ENCODE measurements at places on chromosomes 11 and 22.

DNA sequence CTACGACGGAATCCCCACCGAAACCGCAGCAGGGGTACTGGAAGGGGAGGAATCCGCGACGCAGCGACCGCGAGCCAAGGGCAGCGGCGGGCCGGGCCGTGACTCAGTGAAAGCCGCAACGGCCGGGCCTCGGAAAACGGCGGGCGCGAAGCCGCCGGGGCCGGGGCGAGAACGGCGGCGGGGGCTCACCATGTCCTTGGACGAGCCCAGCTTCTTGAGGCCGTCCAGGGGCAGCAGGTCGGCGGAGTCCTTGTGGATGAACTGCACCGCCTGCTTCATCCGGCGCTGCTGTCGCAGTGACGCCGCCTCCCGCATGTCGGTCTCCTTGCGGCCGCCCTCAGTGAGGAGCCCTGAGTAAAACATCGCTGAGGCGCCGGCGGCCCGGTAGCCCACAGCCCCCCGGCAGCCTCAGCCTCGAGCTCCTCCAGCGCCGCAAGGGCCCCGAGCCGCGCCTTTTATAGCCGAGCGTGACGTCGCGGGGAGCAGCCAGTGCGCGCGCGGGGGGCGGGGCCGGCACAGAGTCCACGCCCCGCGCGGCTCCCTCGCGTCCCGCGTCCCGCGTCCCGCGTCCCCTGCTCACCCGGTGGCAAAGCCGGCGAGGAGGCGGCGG, at the start of gene NRIP3:
TSS of gene NRIP3 (minus strand) at position 429 of the 610 bp plus-strand sequence. CDS start at position 363, 66 bp downstream.
- peak; percentile 83 for DNase-seq

- peak; percentile 48 for DNase-seq
Observed at GRCh38 chr11:82229341-82229740, 504.3 kb downstream of the FAM181B start.

GRCh38 chr11:115911613-115912346, 407.6 kb upstream of the CADM1 start:
- DNase-seq = no peak

DNA sequence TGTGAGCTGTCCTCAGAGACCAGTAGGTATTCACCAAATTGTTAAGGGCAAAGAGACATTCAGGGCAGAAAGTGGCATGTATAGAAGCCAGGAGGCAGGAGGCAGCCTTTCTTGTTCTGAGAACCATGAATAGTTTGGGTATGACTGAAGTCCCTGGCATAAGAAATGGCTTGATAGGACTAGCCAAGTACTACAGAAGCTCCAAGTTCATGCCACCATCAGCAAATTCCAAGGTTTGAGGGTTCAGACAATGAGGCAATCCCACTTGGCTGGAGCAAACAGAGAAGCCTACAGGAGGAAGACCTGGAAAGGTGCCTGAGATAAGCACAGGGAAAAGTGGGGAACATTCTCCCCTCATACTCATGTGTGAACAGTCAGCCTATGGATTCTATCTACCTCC, 25.8 kb downstream of the XRRA1 start:
- no peak for DNase-seq

- DNase-seq = no peak
Observed at GRCh38 chr11:125369808-125370207, 126.3 kb downstream of the FEZ1 start.

GRCh38 chr22:40203572-40203971, 25.8 kb downstream of the TNRC6B start:
- no peak for DNase-seq

GRCh38 chr22:49531368-49531791, 296.3 kb downstream of the BRD1 start:
- DNase-seq = no peak

DNA sequence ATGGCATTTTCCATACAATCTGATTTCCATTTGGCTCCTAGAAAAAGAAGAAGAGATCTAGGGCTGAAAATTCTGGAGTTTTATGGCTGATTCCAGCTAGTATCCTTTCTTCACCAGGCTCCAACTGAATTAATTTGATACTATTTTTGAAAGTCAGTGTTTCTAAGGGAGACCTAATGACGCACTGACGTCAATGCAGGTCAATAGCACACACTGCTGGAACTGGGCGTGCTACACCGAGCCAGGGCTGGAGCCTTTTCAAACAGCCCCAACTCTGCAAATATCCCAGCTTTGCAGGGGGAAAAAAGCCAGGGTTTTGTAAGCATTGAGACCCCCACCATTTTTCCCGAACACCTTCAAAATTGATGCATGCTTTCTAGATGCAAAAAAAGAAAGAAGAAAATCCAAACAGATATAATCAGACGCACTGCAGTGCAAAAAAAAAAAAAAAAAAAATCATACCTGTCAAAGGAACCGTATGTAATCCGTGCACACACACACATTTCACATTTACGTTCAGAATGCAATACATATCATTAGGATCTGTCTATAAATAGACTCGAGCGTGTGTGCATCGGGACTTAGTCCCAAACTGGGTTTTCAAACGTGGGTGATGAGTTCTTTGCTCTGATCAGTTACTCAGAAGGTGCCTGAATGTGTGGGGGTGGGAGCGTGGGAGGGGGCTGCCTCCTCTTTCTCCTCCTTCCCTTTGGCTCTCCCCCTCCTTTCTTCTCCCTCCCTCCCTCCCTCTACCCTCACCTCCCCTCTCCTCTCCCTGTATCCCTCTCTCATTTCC, 124.5 kb upstream of the HSD17B12 start:
- DNase-seq = no peak

DNA sequence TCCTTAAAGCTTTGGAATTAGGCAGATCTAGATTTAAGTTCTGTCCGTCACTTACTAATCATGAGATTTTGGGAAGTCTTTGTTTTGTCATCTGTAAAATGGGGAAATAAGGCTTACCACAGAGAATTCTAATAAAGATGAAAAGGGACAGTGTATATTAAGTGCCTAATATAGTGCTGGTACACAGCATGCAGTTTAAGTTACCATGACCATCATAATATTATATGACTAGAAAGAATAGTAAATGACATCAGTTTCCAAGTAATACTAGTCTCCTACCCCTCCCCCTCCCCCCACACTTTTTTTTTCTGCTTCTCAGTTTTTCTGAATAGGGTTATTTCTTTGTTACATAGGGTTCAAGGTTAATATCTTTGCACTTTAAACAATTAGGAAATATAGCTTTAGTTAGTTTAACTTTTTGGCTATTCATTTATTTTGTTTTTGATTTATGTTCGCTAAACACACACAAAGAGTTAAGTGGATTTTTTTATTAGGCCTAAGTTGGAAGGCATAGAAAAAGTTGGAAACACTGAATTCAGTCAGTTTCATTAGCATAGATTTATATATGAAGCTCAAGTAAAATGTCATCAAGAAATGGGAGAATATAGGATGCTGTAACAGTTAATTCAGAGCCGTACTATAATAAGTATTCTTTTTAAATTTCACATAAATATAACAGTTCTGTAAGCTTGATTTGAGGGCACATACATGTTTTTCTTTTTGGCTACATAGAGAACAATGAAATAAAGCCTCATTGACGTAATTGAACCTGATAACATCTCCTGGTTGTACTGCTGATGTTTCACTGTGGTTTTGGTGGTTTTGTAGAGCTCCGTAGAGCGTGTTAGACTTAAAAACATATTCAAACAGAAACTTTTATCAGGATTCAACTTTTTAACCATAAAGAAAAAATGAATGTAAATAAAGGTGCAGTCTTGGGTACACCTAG, 121.2 kb downstream of the PDE3B start:
- DNase-seq = peak; percentile 82

DNA sequence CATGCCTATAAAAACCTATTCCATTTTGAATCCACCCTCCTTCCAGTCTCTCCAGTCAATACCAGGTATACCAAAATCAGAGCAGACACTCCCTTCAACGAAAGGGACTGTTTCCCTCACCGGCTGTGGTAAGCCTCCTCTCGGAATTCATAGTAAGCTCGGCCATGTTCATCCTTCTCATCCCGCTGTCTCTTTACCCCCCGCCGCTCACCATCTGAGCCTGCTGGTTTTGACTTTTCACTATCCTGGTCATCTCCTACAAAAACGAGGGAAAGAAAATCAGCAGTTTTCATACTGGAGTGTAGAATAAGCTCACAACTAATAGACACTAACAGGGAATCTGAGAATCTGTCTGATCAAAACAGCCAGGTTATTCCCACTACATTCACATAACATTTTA, 3.1 kb downstream of the HNRNPUL2 start:
- DNase-seq = no peak

DNA sequence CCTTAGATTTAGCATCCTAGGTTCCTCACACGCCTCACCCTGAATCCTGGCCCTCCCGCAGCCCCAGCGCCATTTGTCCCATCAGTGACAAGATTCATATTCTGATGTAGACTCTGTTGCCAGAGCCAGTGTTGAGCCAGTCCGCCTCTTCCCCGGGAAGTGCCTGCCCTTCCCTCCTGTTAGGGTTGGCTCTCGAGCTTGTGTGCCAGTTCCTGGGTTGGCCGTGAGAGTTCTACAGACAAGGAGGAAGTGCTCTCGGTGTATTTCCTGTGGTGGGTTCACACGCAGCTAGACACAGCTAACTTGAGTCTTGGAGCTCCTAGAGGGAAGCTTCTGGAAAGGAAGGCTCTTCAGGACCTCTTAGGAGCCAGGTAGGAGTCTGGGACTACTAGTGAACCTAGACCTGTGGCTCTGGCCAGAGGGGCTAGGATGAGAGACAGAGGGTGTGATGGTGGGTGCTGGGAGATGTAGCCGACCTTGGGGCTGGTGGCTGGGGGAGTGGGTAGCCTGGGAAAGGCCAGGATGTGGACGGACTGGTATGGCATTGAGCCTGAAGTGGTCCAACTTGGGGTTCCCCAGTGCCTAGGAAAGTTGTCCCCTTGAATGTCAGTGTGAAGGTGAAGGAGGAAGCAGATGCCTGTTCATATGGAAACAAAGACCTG, at the start of gene IL18BP:
TSS of gene IL18BP (plus strand) at position 261 of the 662 bp plus-strand sequence. CDS start 1,076 bp downstream, outside the sequence.
- DNase-seq = peak; percentile 55

- peak; percentile 47 for DNase-seq
Observed at GRCh38 chr22:44204739-44205515, 24.2 kb downstream of the PARVG start.

- no peak for DNase-seq
Observed at GRCh38 chr11:67418476-67419281, 3.2 kb downstream of the CARNS1 start.

DNA sequence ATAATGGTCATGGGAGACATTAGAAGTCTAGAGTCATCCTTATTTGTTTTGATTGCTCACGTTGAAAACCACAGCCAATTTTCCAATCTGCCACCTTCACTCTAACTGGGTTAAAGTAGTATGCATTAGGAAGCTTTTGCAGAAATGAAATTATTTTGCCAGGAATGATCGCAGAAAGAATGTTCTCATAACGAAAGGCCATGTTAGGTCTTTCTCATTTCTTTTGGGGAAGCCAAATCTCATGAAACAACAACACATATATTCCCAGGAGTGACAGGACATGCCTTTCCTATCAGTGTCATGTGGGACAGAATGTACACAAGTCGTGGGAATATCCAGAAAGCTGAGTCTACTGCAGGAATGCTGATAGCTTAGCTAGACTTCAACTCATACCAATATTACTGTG, 386.3 kb downstream of the AASDHPPT start:
- DNase-seq = no peak

GRCh38 chr11:68021167-68021787, 9.2 kb upstream of the NDUFS8 start:
- no peak for DNase-seq

GRCh38 chr11:71927820-71928736, at the start of gene XNDC1N:
Gene XNDC1N, minus strand, starts transcription at chr11:71928594. Its CDS starts 5,241 bp downstream, at chr11:71923353.
- DNase-seq = peak; percentile 92

DNA sequence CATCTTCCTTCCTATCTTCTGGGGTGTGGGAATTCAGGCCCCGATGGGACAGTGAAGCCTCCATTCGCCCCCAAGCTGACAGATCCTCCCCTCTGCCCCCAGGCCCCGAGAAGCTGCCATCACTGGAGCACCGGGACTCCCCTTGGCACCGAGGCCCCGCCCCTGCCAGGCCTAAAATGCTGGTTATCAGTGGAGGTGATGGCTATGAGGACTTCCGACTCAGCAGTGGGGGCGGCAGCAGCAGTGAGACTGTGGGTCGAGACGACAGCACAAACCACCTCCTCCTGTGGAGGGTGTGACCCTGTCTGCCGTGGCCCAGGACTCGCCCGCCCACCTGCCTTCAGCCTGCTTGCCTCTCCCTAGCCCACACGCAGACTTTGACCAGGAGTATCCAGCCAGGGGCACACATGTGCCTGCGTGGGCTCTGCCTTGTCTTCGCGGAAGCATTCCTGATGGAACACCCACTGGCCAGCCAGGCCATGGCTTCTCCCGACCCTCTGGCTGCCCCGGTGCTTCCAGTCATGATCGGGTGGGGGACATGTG, 8.6 kb upstream of the RELT start:
- DNase-seq = no peak

DNA sequence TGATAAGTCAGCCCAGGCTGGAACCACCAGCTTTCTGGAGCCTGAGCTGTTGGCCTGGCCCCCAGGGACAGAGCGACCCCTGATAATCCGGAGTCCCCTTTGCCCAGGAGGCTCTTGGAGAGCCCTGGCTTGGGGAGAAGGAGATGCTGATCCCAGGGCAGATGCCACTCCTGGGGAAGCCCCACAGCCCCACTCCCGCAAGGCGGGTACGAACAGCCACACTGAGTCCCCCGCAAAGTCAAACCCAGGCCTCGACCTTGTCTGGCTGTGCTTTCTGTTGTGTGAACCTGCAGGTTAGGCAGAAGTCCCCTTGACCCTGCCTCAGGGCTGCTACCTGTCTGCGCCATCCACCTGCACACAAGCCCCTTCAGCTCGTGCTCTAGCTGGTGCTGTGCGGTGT, 108.0 kb downstream of the KCNQ1OT1 start:
- DNase-seq = no peak

GRCh38 chr22:26322179-26322905, 106.7 kb upstream of the ASPHD2 start:
- DNase-seq = no peak

- DNase-seq = no peak
Observed at GRCh38 chr11:114614127-114614720, 18.6 kb upstream of the NXPE4 start.

DNA sequence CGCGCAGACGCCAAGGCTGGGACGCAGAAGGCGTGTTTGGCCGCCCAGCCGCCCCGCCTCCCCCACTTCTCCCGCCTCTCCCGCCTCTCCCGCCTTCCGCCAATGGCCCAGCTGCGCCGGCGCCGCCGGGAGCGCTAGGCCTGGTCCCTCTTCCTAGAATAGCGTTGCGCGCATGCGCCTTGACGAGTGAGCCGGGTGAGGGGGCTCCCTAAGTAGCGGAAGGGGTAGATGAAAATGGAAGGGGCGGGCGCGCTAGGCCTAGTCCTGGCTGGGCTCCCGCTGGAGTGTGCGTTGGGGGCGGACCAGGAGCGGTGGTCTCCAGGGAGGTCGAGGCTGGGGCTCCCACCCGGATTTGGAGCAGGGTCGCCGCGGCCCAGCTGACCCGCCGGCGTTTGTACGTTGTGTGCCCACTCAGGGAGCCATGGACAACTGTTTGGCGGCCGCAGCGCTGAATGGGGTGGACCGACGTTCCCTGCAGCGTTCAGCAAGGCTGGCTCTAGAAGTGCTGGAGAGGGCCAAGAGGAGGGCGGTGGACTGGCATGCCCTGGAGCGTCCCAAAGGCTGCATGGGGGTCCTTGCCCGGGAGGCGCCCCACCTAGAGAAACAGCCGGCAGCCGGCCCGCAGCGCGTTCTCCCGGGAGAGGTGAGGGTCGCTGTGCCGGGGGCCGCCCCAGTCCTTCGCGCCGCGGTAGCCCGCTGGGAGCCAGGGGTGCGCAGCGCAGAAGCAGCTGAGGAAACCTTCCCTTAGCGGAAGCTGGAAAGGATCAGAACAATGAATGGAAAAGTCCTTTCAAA, at the start of gene AKIP1:
TSS of gene AKIP1 (plus strand) at position 161 of the 795 bp plus-strand sequence. CDS start at position 422, 261 bp downstream.
- peak; percentile 97 for DNase-seq
